Germinal center (tissue), 1 donor: ENCODE measurements at places on chromosomes 1 and 21.

GRCh38 chr1:99600782-99601181, 45.1 kb upstream of the PALMD start:
- no peak for DNase-seq

- DNase-seq: no peak
Measured at GRCh38 chr1:78280626-78281025, 210.1 kb upstream of the PTGFR start.

GRCh38 chr1:224539971-224540370, 76.1 kb upstream of the CNIH3 start:
- no peak for DNase-seq

DNA sequence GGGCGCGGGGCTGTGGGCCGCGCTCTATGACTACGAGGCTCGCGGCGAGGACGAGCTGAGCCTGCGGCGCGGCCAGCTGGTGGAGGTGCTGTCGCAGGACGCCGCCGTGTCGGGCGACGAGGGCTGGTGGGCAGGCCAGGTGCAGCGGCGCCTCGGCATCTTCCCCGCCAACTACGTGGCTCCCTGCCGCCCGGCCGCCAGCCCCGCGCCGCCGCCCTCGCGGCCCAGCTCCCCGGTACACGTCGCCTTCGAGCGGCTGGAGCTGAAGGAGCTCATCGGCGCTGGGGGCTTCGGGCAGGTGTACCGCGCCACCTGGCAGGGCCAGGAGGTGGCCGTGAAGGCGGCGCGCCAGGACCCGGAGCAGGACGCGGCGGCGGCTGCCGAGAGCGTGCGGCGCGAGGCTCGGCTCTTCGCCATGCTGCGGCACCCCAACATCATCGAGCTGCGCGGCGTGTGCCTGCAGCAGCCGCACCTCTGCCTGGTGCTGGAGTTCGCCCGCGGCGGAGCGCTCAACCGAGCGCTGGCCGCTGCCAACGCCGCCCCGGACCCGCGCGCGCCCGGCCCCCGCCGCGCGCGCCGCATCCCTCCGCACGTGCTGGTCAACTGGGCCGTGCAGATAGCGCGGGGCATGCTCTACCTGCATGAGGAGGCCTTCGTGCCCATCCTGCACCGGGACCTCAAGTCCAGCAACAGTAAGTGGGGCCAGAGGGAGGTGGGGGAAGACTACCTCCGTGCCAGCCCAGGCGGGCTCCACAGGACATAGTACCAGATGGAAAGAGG, 808 bp downstream of the MAP3K21 start:
- peak; percentile 33 for DNase-seq

GRCh38 chr1:156882543-156882942, 11.0 kb upstream of the PEAR1 start:
- no peak for DNase-seq

DNA sequence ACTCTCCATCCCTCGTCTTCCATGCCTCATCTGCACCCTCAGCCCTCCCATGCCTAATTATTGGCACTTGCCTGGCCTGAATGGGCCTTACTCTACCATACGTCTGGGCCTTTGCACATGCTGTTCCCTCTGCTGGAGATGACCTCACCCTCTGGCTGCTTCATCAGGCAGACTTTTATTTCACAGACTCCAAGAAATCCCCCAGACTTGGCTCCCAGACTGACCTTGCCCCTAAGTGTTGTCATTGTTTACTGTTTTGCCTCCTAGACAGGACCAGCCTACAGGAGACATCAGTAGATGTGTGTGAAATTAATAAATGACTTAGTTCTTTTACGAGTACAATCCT, 5.2 kb upstream of the AHDC1 start:
- no peak for DNase-seq
